Foreskin keratinocyte (primary cell): ENCODE measurements at places on chromosomes 5 and 9. TPM values are rescaled to one million over a fixed set of nuclear protein-coding genes. Genes with fewer than 3 reads are reported as not detected.

The OR1Q1 gene
- total RNA-seq: not detected in 2 replicates

- DNase-seq: no peak
Observed at GRCh38 chr9:35569206-35569605, 35.9 kb upstream of the TESK1 start.

DNA sequence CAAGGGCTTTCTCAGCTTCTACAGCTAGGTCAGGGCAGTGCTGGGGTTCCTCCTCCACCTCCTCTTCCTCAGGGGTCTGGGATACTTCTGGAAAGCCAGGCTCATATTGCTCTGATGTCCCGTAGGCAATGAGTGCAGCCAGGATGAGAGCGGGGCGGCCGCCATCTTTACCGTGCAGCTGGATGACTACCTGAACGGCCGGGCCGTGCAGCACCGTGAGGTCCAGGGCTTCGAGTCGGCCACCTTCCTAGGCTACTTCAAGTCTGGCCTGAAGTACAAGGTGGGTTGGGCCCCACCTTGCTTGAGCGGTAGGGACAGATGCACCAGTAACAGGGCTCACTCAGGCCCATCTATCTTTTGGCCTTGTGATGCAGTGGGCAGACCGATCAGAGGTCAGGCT, 34.8 kb downstream of the GSN start:
- DNase-seq: no peak

GRCh38 chr9:16524078-16524477, 346.4 kb downstream of the BNC2 start:
- DNase-seq: no peak

DNA sequence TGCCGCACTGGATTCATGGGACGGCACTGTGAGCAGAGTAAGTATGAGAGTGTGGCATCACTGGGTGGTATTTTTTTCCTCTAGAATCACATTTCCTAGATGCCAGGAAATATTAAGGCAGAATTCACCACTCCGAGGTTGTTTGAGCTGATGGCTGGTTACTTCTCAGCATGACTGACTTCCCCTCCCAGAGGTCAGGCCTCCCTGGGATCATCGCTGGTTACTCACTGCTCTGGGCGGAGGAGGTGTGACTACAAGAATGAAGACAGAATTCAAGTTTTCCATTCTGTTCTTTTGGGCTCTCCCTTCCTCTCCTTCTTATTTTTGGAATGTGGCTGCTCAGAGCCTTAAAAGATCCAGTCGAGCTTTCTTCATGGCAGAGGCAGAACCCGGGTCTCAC, 76.6 kb upstream of the PRRC1 start:
- no peak for DNase-seq

The UCK1 gene
- 19.7 and 23.4 TPM in 2 replicates for total RNA-seq

The CTXN3 gene
- not detected in 2 replicates for total RNA-seq

The FOCAD gene
- 27.5 and 29.3 TPM in 2 replicates for total RNA-seq

DNA sequence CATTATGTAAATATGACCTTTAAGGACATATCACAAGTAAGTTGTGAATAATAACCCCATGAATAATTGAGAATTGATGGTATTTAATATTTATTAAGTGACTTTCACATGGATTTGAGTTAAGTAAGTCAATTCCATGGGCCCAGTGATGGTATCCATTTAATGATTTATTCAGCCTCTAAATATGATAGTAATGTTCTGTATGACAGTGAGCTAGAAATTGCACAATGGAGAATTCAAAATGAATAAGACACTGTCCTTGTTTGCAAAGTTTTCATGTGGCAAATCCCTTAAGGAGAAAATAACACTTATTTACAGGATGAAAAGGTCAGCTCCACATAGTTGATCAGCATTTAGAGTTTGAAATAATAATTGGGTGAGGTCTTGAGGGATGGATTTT, 160.7 kb downstream of the PDE4D start:
- DNase-seq: no peak

The DEPDC1B gene
- 28.7 and 33.4 TPM in 2 replicates for total RNA-seq

- DNase-seq: no peak
Observed at GRCh38 chr5:74642543-74642863, 2.0 kb upstream of the ENC1 start.

GRCh38 chr5:62111428-62111827, 194.6 kb upstream of the KIF2A start:
- peak; percentile 29 for DNase-seq

DNA sequence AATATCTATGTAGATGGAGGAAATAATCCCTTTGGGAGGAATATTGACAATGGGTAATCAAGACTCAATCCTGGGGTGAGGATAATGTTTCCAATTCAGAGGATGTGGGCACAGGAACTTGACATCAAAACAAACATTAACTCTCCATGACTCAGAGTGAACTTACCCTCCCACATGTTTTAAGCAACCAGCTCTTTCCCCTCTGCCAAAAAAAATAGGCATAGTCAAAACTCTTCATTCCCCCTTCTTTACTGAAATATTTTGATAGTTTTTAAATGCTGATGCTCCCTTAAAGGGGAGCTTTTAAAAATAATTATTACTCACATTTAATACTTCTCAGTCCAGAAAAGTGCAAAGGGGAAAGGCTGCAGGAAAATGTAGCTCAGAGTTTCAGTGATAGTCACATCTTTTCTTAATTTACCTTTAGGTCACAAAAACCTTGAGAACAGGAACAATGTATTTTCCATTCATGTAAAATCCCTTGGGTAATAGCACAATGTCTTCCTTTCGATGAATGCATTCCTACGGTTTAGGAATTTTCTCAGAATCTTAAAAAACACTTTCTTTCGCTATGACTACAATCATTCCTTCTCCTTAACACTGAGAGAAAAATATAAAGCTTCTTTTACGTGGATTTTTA, 298.4 kb upstream of the GRAMD2B start:
- peak; percentile 34 for DNase-seq

DNA sequence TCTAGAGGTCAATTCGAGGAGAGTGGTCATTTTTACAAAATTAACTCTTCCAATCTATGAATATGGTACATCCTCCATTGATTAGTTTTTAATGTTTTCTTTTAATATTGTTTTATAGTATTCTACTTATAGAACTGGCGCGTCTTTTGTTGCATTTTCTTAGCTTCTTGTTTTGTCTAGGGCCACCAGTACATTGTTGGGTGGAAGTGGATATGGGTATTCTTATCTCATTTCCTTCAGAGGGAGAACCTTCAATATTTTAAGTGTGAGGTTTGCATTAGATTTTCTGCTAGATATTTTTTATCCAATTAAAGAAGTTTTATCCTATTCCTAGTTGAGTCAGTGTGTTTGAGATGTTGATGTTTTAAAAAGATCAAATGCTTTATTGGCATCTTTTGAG, 69.8 kb downstream of the RPS23 start:
- DNase-seq: no peak

GRCh38 chr9:92176068-92176799, 61.0 kb upstream of the SPTLC1 start:
- DNase-seq: no peak

GRCh38 chr9:123454361-123454760, 98.4 kb downstream of the CRB2 start:
- no peak for DNase-seq

The SEC61B gene
- 220 and 254 TPM in 2 replicates for total RNA-seq

DNA sequence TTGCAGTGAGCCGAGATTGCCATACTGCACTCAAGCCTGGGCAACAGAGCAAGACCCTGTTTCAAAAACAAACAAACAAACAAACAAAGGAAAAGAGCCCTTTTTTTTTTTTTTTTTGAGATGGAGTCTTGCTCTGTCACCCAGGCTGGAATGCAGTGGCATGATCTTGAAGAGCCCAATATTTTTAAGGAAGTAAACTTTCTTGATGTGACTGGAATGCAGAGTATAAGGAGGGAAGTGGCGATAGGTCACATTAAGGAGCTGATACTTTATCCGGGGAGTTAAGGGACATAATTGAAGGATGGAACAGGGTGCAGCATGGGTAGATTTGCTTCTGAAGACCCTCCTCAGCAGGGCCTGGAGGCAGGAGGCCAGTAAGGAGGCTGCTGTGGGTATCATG, 13.0 kb downstream of the NAIF1 start:
- no peak for DNase-seq

The SPINK1 gene
- total RNA-seq: not detected in 2 replicates

GRCh38 chr5:136308212-136308795, 57.0 kb downstream of the TRPC7 start:
- no peak for DNase-seq

The LRRC19 gene
- not detected in 2 replicates for total RNA-seq

DNA sequence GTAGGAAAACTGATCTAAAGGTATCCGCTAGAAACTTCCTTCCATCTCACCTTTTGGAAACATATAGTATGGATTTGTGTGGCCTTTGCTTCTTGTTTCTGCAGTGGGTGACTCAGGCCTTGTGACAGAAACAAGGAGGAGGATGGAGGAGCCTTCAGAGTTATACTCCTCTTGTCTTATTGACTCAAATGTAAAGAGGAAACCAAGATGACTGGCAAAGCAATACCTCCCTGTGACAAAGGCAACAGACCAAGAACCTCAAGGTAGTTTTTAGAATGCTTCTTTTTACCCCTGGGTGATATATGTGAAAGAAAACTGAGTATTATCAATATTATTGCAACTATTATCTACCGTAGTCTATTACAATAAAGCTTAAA, 123.3 kb upstream of the SLIT3 start:
- no peak for DNase-seq

The HNRNPK gene
- total RNA-seq: 519 and 525 TPM in 2 replicates

The PAEP gene
- not detected in 2 replicates for total RNA-seq

- DNase-seq: peak; percentile 31
Observed at GRCh38 chr5:130868186-130868840, 296.7 kb downstream of the HINT1 start.

GRCh38 chr5:9601055-9601739, 29.0 kb downstream of the TAS2R1 start:
- DNase-seq: no peak

- DNase-seq: no peak
Observed at GRCh38 chr9:116087751-116088194, 65.8 kb upstream of the PAPPA start.

DNA sequence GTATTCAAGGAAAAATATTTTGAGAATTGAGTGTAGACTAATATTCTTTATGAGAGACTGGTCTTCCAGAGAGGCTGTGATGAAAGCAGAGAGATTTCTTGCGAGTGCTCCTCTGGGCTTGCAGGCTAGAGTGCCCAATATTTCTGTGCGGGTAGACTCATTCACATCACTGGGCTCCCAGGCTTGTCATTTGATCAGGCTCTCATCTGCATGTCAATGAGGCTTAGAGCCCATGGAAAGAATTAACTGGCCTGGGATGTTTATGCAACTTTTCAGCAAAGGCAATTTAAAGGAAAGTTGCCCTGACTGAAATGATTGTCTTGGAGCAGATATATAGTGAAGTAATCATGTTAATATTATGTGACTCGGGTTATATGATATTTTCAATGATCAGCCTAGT, 42.3 kb downstream of the SNCAIP start:
- no peak for DNase-seq

GRCh38 chr5:103674251-103674650, 111.7 kb upstream of the NUDT12 start:
- DNase-seq: no peak

The CDC25C gene
- 7.9 and 9.4 TPM in 2 replicates for total RNA-seq

The ZNG1C gene
- total RNA-seq: 24.0 and 33.2 TPM in 2 replicates

- no peak for DNase-seq
Observed at GRCh38 chr5:29015523-29015922, 1977.1 kb upstream of the CDH9 start.

DNA sequence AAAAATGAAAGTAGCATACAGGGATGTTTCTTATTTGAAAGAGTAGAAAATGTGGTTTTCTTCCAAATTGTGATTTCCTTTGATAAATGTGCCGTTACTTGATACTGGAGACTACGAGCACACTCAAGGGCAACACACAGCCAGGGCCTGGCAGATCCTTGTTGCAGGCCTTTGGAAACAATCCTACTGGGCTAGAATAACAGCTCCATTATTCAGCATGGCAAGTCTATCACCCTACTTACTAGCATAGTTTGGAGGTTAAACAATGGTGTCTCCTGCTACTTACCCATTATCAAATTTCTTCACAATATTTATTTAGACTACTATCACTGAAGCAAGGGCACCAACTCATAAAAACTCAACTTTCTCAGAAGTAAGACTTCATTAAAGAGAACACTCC, 140.8 kb upstream of the ZNF608 start:
- no peak for DNase-seq

DNA sequence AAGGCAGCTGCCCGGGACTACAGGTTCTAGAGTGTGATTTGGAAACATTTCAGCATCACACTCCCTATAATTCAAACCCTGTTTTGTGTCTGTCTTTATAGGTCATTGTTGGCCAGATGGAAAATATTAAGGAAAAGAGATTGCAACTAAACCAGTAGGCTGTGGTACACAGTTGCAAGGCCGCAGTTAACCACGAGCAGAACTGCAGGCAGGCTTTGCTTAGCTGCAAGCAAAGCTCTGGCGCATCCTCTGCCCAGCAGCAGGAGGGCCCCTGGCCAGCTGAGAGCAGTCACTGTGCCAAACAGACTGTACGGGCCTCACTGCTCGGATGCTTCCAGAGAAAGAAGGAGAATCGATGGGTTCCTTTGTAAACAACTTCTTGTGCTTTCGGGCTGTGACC, 204.5 kb downstream of the DENND1A start:
- no peak for DNase-seq

DNA sequence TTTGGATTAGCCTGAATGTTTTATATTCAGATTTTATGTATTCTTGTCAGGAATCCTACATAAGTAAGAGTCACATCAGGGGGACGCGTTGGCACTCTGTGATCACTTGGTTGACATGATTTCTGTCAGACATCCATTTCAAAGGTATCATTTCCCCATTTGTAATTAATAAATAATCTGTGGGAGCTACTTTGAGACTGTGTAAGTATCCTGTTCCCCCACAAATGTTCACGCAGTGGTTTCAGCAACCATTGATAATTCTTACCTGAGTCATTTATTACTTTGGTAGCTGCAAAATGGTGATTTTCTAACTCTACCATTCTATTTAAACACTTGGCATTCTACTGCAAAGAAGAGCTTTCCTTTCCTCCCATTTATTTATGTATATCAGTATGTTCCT, 56.9 kb upstream of the TBC1D2 start:
- no peak for DNase-seq

DNA sequence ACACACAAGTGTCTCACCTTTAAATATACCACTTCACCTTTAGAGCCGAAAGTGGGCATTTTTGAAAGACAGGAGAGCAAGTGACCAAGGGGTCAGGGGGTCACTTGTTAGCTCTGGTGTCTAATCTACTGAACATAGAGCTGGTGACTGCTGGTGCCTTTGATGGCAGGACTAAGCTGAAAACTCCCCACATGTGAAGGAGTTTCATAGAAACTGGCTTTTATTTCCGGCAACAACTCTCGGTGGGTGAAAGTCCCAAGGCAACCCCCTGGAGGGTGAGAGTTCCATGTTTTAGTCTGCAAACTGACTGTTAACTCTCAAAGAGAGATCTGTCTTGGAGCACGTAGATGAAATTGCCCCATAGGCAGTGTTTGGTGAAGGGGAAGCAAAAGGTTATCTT, 466.9 kb downstream of the DMRTA1 start:
- no peak for DNase-seq

GRCh38 chr9:91817493-91818224, 132.4 kb downstream of the ROR2 start:
- DNase-seq: no peak

The IFNA13 gene
- total RNA-seq: not detected in 2 replicates
